Foreskin fibroblast (primary cell): ENCODE measurements at places on chromosomes 12 and 14.
A peak's percentile ranks its signal among the peaks of the same experiment; 100 is the strongest.

DNA sequence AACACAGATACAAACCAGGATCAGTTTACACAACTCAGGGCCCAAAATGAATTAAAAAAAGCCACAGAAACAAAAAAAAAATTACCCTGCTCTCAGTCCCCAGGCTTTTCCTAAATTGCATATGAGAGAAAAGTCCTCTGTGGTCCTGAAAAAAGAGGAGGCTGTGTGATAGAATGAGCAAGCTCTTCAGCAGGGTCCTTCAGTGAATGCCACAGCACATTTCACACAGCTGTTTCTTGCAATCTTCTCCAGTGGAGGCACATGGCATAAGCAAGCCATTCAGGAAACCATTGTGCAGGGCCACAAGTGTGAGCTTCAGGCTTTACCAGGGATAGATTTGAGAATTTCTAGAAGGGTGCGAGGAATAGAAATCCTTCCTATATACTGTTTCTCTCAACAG lies 168.5 kb downstream of the PPM1H start:
- DNase-seq, result no peak

- DNase-seq, result peak; percentile 68
Observed at GRCh38 chr14:91835920-91836843, 31.2 kb downstream of the TC2N start.

- DNase-seq, result peak; percentile 5
Observed at GRCh38 chr12:105748806-105749600, 389.8 kb downstream of the NUAK1 start.

DNA sequence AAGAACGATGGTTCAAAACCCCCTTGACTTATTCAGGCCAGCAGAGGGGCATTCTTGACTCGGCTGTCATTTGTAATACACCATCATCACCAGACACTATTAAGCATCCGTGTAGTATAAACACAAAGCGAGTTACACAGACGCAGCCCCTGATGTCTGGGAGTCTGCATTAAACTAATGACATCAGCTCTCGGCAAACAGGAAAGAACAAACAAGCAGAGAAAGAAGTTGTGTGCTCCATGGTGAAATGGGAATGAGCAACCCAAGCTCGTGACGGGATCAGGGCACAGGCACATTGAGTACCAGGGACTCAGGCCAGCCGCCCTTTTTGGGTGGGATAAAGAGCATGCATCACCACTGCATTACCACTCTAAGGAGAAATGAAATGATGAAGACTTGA lies 460.1 kb downstream of the MED13L start:
- no peak for DNase-seq

GRCh38 chr14:105477660-105478397 lies 3.2 kb downstream of the CRIP2 start:
- no peak for DNase-seq

- no peak for DNase-seq
Observed at GRCh38 chr12:77469578-77470333, 360.9 kb upstream of the NAV3 start.

- no peak for DNase-seq
Observed at GRCh38 chr14:91545946-91546716, 36.0 kb upstream of the PPP4R3A start.

DNA sequence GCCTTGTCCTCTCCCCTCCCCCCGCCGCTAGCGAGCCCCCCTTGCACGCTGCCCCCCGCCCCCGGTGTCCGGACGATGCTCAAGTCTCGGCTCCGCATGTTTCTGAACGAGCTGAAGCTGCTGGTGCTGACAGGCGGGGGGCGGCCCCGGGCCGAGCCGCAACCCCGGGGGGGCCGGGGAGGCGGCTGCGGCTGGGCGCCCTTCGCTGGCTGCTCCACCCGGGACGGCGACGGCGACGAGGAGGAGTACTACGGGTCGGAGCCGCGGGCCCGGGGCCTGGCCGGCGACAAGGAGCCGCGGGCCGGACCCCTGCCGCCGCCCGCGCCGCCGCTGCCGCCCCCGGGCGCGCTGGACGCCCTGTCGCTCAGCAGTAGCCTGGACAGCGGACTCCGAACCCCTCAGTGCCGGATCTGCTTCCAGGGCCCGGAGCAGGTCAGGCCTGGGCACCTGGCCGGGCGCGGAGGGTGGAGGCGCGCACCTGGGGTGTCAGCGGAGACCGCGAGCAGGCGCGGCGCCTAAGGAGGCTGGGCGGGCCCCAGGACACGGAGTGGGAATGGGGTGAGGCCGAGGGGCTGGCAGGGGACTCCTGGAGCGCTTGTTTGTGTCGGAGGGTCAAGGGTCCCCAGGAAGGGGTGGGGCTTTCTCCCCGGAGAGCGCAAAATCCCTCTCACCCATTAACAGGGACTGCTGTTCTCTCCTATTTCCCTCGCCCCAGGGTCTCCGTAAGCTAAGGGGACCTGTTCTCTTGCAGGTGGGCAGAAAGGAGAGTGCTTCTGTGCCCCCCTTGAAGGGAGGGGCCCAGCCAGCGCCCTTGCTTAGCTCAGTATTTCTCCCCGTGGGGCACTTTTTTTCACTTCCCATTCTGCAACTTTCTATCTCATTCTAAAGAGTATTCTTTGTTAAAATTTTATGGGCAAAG lies 810 bp downstream of the MARCHF9 start:
- no peak for DNase-seq

GRCh38 chr14:100019156-100019744 lies 46.0 kb upstream of the EVL start:
- DNase-seq, result no peak

DNA sequence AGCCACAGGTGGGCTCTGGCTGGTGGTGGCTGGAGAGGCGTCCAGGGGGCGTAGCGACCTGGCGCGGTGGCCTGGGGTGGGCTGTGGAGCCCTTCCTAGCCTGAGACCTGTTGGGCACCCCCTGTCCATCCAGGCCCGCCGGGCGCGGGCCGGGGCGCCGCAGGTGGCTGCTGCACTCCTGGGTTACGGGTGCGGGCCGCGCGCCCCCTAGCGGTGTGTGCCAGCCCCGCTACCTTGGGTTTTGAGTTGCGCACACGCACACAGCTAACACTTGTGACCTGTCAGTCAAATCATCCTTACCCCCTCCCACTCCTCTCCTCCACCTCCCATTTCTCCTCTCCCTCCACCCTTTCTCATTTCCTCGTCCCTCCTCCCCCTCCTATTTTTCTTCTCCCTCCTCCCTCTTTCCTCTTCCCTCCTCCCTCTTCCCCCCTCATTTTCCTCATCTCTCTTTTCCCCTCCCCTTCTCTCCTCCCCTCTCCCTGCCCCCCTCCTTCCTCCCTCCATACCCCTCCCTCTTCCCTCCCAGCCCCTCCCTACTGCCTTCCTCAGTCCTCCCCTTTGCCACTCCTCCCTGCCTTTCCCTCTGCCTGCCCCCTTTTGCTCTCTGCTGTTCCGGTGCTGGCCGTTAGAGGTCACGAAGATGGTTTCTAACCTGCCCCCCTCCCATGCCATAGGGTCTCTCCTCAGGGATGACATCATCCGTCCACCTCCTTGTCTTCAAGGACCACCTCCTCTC lies 2.3 kb downstream of the MEG3 start:
- peak; percentile 65 for DNase-seq

GRCh38 chr14:103716899-103717411 lies 1.3 kb downstream of the ZFYVE21 start:
- DNase-seq, result no peak

DNA sequence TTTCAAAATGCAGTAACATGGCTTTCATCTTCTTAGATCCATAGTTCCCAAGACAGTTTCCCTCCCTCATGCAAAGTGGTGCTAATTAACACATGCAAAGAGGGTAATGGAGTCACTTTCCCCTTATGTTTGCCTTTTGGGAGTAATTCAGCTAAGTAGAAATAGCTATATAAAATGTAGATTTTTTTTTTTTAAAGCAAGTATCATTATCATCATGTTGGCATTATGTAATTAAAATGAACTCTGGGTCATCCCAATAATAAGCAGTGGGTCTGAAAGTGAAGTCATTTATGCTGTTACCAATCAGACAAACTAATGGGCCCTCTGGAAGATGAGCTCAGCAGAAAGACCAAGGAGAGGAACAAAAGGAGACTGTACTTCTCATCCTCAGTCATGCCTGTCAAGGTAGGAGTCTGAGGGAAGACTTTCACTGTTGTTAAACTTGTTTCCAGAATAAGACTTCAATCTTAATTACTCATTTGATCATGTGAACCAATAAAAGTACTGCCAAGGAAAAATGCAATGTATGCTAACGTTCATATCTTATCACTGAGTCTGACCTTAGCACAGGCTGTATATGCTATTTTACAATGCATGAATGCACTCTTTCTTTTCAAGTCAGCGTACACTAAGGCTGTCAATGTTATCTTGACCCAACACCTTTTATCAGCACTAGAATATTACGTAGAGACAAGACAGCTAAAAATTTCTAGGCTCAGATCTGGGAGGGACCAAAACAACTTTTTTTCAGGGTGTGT lies 26.8 kb downstream of the AREL1 start:
- DNase-seq, result no peak

- no peak for DNase-seq
Observed at GRCh38 chr12:109645194-109645593, 68.4 kb upstream of the FAM222A start.

DNA sequence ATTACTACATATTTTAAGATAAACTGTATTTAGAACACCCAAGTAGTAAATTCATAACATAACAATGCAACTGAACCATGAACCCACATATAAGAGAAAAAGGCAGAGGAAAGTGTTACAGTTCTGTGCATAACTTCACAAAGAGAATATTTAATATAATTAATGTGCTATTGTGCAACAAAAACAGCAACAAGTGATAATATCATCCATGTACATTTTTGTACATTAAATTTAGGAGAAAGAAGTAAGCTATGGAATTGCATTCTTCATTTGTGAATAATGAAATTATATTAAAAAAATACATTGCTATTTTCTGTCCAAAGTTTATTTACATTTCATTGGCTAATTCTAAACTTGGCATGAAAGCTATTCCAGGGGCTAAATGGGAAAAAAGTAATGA lies 72.6 kb downstream of the PLEKHG7 start:
- no peak for DNase-seq

DNA sequence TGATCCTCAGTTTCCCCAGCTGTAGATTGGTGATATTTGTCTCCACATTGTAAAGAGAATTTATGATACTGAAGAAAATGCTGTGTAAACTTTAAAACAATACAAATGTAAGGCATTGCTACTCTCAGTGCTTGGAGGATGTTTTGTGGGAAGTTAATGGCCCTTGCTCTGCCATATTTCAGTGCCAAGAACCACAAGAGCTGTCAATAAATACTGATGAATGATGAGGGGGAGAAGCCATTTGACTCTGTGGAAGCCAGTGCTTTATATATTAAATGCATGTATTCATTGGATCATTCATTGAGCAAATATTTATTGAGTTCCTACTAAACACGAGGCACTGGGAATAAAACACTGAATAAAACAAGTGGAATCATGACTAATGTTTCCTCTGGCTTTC lies 30.8 kb downstream of the CACNA1C start:
- peak; percentile 28 for DNase-seq

GRCh38 chr12:31233061-31233730 lies 92.8 kb downstream of the SINHCAF start:
- DNase-seq, result no peak

DNA sequence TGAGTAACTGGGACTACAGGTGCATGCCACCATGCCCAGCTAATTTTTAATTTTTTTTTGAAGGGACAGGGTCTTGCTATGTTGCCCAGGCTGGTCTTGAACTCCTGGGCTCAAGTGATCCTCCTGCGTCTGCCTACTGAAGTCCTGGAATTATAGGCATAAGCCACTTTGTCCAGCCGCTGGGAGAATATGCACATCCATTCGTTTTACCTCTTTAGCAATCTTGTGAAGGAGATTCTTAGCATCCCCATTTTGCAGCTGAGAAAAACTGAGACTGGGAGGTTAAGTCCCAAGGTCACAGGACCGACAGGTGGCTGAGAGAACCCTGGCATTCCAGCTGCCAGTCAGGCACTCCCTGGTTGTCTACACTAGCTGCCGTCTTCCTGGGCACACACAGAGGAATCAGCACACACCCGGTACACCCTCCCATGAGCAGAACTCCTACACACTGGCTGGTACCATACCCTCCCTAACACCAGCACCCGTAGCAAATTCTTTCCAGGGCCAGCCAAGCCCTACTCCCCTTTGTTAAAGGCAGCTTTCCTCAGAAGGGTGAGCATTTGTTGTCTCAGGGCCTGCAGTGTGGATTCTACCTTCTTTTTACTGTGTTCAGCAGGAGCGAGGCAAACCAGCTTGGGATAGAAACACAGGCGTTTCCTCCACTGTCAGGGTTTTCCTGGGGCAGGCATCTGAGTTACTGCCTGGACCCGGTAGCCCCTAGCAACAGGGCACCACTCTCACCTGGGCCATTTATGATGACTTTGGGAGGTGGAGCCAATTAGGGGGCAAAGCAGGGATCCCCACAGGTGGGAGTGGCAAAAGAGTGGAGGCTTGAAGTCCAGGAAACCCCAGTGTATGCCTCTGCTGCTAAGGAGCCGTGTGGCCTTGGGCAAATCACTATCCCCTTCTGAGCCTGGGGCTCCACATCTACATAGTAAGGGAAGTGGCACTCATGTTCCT lies 70.2 kb downstream of the IRF2BPL start:
- DNase-seq, result no peak

DNA sequence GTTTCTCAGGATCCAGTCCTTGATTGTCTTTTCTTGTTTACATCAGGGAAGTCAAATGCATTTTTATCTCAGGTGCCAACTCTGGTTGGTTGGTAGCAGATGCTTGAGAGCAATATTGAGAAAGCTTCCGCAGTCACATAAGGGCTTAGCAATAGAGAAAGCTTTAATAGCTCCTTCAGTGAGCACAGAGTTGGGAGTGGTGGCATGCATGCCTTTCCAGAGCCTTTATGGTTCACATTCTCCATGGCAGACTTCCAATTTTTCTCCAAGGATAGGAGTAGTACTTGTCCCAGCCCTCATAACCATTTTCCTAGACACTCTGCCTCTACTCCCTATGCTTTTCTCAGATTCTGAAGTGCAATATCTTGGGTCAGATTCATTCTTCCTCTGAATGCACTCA lies 280.4 kb downstream of the AEBP2 start:
- no peak for DNase-seq
